Tracheal epithelial cell (primary cell): ENCODE measurements at places on chromosomes 13 and 19. TPM values are rescaled to one million over a fixed set of nuclear protein-coding genes. Genes with fewer than 3 reads are reported as not detected.

The GNA15 gene
- total RNA-seq: 98.0 and 207 TPM in 2 replicates

The CAMSAP3 gene
- total RNA-seq: 3.8 and 12.3 TPM in 2 replicates

The LHFPL6 gene
- 2.1 and 9.6 TPM in 2 replicates for total RNA-seq

The CATSPERD gene
- total RNA-seq: not detected in 2 replicates

The ZNF730 gene
- 0.21 TPM in 1 of 2 replicates, not detected in the other for total RNA-seq

The MATK gene
- total RNA-seq: 1.7 TPM in 1 of 2 replicates, not detected in the other

The OR4F17 gene
- total RNA-seq: under 0.01 TPM in 1 of 2 replicates, not detected in the other

The CALR3 gene
- total RNA-seq: 0.64 TPM in 1 of 2 replicates, not detected in the other

The TEX26 gene
- not detected in 2 replicates for total RNA-seq
